Choroid plexus epithelial cell (primary cell): ENCODE measurements at places on chromosomes 13 and 19.

- no peak for DNase-seq
These were observed 117.7 kb upstream of the GJB6 start for GRCh38 chr13:20349564-20350381.

- DNase-seq = no peak
These were observed 201.3 kb upstream of the SERP2 start for GRCh38 chr13:44172281-44172810.

DNA sequence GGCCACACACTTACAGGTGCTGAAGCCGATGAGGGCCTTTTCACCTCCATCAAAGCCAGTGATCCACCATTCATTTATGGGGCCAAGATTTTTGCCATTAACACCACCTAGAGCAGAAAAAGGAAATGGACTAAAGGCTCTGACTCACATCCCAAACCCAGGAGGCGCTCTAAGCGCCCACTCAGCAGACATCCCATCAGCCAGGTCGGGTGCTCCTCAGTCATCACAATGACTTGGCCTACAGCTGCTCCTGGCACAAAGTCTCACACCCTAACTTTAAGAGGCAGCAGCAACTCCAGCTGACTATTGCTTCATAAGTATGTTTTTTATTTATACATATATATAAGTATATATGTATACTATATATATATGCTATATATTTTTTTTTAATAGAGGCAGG, 36.1 kb upstream of the EIF3G start:
- peak; percentile 10 for DNase-seq

- DNase-seq = no peak
These were observed 4.8 kb downstream of the NR2F6 start for GRCh38 chr19:17240826-17241399.

- no peak for DNase-seq
These were observed 352.3 kb upstream of the TMTC4 start for GRCh38 chr13:101026736-101027398.

DNA sequence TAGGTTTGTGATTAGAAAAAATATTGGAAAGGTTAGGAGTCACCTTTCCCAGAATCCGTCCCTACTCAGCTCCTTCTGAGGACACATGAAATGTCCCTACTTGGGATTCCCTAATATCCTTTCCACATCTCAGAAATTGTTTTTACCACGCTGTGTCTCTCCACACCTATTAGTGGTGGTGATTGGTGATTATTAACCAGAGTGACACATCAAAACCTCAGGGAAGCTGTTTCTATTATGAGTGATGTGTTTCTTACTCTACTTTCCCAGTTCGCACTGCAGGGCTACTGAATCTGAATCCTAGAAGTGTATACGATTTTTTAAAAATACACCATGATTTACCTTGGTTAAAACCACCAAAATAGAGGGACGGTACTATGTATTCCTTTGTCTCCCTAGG, 460.8 kb downstream of the TBC1D4 start:
- no peak for DNase-seq

GRCh38 chr13:41606646-41607045, 149.3 kb downstream of the RGCC start:
- no peak for DNase-seq

GRCh38 chr13:96223231-96223630, 133.3 kb downstream of the HS6ST3 start:
- DNase-seq = no peak

- no peak for DNase-seq
These were observed 8.3 kb upstream of the ZNF556 start for GRCh38 chr19:2858864-2859263.

- no peak for DNase-seq
These were observed 26.0 kb downstream of the ZSWIM4 start for GRCh38 chr19:13821292-13821691.

DNA sequence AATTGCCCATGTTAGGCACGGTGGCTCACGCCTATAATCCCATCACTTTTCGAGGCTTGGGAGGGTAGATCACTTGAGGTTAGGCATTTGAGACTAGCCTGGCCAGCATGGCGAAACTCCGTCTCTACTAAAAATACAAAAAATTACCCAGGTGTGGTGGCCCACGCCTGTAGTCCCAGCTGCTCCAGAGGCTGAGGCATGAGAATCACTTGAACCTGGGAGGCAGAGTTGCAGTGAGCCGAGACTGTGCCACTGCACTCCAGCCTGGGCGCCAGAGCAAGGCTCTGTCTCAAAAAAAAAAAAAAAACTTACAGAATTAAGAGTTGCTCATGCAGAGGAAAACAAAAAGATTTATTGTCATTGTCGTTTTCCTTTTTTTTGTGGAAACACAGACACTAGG, 3.4 kb upstream of the PSMC4 start:
- DNase-seq = no peak

DNA sequence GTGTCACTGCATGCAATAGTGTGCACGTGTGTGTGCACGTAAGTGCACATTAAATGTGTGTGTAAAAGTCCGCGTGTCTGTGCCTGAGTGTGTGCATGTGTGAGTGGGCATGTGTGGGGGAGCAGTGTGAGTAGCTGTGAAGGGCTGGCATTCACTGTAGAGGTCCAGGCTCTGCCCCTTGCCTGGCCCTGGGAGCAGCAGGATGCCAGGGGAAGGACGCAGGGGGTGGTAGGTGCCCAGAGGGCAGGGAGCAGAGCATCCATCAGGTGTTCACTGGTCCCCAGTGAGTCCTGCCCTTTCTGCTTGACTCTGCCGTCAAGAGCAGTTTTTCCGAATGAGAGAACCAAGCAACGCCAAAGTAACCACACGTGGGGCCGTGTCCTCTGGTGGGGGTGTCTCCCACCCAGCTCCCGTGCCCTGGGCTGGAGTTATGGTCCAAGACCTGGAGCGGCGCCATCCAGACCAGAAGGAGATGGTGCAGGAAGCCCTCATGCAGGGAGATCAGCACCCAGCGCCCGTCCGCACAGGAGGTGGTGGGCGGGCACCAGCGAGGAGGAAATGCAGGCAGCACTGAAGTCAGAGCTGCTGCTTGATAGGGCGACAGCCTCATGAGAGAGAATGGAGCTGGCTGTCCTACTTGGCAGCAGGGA, 68.5 kb downstream of the TEX29 start:
- no peak for DNase-seq

DNA sequence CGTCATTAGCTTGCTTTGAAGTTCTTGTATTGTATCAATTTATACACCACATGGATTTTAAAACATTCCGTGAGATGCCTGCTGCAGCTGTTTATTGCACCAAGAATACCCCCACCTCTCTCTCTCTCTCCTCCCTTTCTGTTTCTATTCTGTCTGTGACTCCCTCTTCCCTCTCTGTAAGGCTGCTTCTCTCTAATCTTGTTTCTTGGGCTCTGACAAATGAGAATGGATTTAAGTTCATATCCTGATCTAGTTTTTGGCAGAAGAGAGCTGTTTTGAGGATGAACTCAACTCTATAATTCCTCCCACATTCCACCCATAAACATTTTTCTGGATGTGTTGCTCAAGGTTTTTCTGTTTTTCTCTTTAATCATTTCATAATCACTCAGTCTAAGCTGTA, 144.3 kb upstream of the FRY start:
- peak; percentile 74 for DNase-seq

DNA sequence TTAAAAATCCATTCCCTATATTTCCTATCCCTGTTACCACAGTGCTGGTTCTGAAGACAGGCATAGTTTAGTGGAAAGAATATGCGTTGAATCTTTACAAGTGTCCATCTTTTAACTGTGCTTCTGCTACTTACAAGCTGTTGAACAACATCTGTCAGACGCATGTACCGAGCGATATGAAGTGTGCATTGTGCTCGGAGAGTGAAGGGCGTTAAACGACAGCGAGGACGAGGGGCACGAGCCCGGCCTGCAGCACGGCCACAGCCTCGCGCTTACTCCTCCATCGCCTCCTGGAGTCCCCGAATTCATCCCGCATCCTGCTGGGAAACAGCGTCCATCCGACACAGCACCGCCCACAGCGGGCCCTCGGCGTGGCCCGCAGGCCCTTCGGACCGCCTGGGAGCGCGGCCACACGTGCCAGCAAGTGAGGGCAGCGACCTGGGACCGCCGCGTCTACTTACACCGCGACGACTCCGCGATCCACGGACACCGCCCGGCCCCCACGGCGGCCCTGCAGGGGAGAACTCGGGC, 514 bp downstream of the PCID2 start:
- DNase-seq = peak; percentile 63

- DNase-seq = peak; percentile 53
These were observed 162.1 kb upstream of the MIR17HG start for GRCh38 chr13:91185294-91185863.

DNA sequence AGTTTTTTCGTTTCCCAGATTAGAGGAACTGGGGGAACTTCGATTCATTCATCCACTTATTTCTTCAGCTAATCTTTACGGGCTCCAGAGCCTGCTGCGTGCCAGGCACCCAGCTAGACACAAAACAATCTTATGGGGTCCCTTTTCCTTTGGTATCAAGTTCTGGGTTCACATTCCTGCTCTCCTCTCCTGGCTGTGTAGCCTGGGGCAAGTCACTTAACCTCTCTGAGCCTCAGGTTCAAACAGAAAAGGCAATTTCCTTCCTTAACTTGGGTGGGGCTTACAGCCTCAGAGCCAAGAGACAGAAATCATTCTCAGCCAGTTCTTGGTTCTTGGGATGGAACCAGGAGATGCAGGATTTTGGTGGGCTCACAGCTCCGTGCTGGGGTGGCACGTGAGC, 5.9 kb downstream of the SHD start:
- no peak for DNase-seq

DNA sequence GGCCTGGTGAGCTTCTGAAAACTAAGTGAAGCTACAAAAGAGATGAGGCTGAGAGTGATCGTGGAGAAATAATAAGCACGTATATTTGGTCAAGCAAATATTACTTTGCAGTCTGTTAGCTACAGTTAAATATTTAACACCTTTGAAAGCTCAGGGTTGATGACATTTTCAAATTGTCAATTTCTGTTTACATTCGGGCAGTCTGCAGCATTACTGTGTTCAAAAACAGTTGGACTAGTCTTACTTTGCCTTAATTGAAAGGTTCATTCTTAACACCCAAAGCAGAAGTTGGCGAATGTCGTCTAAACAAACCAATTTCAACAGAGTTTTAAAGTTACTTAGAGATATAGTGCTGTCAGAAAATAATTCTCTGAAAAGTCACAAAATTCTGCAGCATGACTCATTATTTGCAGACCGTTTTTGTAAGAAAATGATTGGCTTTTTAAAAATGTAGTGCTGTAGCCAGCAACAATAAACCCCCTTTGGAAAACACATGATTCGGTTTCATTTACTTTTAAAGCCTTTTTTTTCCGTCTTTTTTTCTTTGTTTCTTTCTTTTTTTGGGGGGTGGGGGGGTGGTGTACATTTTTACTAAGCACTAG, 549.0 kb downstream of the GPC6 start:
- peak; percentile 85 for DNase-seq

- DNase-seq = no peak
These were observed 48.4 kb upstream of the SPRY2 start for GRCh38 chr13:80389073-80390038.

- no peak for DNase-seq
These were observed 245.3 kb downstream of the PCCA start for GRCh38 chr13:100334214-100334613.

DNA sequence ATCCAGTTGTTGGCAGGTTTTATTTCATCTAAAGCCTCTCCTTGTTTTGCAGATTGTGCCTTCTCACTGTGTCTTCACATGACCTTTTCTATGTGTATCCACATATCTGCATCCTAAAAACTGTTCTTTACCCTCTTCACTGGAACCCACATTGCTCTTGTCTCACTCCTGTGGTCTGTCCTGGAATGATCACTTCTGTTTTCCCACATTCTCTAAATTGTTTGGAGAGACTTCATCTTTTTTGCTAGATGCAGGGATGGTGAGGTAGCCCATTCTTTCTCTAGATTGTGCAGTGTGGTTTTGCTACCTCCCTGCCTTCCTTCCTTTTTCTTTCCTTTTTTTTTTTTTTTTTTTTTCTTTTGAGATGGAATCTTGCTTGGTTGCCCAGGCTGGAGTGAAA, 608.6 kb upstream of the MIR17HG start:
- DNase-seq = no peak

- DNase-seq = no peak
These were observed 1442.9 kb downstream of the SLITRK1 start for GRCh38 chr13:82439159-82439904.

DNA sequence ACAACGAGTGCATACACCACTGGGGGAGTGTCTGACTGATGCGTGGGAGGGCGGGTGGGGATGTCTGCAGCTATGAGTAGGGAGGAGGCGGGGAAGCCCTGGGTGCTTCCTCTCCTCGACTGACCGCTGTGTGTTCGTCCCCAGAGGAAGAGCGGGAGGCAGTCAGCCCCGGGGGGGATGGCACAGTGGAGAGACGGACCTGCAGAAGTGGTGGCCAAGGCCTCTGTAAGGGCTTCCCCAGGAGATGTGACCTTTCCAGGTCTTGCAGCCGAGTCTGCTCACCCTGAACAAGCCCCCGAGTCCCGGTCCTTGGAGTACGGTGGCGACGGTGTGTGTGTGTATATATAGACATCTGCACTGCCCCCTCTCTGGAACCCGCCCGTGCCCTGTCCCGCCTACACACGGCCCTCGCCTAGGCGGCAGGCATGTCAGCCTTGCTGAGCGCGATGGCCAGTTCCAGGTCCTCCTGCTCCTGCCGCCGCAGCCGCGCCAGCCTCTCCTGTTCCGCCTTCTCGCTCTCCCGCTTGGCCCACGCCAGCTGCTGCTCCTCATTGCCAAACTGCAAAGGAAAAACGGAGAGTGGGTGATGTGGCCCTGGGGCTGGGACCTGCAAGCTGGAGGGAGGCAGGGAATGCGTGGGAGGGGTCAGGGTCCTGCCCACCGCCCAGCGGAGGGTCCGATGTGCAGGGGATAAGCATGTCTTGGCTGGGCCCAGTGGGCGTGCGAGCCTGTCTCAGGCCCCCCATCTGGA, 30.8 kb downstream of the KLF2 start:
- DNase-seq = peak; percentile 33

DNA sequence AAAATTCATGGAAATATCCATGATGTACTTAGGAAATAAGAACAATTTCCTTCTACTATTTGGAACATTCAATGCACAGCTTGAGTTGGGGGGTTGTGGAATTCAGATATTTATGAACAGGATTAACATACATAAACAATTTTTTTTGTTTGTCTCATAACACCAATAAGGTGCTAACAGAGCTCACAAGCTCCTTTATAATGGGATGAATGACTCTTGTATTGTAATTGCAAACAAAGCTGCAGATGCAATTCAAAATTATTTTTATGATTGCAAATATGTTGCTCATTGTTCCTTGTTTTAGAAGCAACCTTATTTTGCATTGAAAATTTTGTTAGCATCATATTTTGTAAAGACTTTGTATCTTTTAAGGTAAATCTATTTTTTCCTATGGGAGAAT, 265.7 kb downstream of the PCDH17 start:
- no peak for DNase-seq

- DNase-seq = no peak
These were observed 36.1 kb downstream of the ZNF787 start for GRCh38 chr19:56084835-56085536.

- DNase-seq = no peak
These were observed 819.2 kb downstream of the LIG4 start for GRCh38 chr13:107395927-107396662.

DNA sequence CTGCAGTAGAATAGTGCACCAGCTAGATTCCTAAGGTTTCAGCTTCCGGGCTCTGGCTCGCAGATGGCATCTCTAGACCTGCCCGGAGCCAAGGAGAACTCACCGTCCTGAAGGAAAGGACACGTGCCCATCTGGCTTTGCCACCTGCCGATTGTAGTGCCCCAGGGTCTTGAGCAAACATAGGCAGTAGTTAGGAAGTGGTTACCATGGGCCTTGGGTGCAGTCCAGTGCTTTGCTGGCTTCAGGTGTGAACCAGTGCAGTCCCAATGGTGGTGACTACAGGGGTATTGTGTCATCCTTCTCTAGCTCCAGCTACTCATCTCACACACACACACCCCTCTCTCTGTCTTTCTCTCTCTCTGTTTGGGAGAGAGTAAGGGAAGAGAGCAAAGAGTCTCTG, 61.4 kb upstream of the TEX29 start:
- no peak for DNase-seq
